H4 (cell line): ENCODE measurements at places on chromosomes 1 and 21. TPM values are rescaled to one million over a fixed set of nuclear protein-coding genes. Genes with fewer than 3 reads are reported as not detected.

The SLC45A1 gene
- total RNA-seq = 0.31 TPM in 1 of 2 replicates, not detected in the other

The MPZ gene
- total RNA-seq = 0.27 and 0.39 TPM in 2 replicates

The C8B gene
- total RNA-seq = not detected in 2 replicates

DNA sequence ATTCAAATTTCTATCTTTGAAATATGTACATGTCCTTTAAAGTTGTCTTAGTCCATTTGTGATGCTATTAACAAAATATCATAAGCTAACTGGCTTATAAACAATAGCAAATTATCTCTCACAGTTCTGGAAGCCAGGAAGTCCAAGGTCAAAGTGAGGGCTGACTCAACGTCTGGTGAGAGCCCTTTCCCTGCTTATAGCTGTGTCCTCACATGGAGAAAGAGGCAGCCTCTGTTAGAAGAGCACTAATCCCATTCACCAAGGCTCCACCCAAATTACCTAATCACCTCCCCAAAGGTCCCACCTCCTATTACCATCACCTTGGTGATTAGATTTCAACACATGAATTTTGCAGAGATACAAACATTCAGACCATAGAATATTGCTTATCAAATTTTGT, 450.1 kb upstream of the BEND5 start:
- DNase-seq = no peak

DNA sequence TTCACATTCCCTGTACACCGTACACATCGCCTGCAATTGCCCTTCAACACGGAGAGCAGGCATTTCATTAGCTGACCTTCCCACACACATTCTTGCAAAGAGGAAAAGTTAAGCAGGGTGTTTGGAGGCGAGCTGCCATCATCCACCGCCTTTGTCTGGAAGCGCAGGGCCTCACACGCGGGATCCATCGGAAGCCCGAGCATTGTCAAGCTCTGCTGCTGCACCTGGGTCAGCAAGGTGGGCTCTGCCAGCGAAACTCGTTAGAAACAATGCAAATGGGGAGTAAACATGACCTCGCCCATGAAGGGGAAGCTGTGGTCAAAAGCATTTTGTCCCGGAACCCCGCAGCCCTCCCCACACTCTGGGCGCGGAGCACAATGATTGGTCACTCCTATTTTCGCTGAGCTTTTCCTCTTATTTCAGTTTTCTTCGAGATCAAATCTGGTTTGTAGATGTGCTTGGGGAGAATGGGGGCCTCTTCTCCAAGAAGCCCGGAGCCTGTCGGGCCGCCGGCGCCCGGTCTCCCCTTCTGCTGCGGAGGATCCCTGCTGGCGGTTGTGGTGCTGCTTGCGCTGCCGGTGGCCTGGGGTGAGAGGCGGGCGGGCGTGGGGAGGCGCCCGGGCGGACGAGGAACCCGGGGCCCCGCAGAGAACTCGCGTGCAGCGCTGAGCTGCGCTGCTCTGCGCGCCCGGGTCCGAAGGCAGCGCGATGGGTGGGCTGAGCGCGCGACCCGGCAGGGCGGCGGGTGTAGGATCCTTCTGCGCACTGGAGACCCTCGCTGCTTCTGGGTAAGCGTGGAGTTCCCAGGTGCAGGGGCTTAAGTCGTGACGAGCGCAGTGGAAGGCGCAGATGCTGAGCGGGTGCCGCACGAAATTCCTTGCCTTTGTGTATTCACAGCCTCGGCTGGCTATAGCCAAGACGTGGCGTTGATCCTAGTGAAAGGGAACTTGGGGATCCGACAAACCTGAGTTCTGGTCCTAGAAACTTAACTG, at the start of gene CR1:
Gene CR1 (plus strand): TSS at position 357 of the 992 bp plus-strand sequence. CDS start 111 bp downstream, at position 468.
- no peak for DNase-seq

GRCh38 chr1:148308832-148309458, 156.9 kb upstream of the NBPF11 start:
- DNase-seq = no peak

GRCh38 chr1:231724876-231725647, 98.5 kb downstream of the DISC1 start:
- peak; percentile 75 for DNase-seq

GRCh38 chr1:151680826-151681225, 35.8 kb downstream of the CELF3 start:
- peak; percentile 66 for DNase-seq

- no peak for DNase-seq
Measured at GRCh38 chr1:15941899-15942660, 33.8 kb downstream of the ZBTB17 start.

DNA sequence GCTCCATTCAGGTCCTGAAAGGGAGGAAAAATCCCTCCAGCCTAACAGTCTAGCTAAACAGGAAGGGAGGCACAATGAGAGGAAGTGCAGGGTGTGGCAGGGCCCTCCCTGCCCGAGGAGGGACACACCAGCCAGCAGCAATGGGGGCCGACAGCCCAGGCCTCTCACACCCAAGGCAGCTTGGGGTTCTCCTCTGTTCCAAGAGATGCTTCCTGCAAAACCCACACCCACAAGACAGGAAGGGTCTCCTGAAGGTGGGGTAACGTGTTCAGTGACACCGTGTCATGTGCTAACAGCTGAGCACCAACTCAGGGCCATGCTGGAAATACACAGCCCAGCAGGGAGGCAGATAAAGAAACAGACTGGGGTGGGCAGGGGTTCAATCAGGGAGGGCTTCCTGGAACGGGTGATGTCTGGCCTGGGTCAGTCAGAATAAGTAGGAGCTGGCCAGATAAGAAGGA, 10.2 kb downstream of the ECE1 start:
- DNase-seq = no peak

DNA sequence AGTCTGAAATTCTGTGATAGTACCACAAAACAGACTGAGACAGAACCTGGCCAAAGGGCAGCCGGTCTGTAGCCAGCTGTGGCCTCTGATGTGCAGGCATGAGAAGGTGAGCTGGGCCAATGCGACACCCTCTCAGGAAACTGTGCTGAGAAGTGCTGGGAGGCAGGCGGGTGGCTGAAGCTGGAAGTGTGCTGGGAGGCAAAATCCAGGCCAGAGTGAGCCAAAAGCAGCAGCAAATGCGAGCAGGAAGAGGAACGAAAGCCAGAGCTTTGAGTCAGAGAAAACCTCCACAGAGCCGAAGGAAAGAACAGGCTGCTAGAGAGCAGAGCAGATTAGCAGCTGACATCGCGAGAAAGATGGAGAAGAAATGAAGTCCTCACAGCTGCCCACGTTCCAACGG, 10.2 kb upstream of the ATP13A2 start:
- no peak for DNase-seq
